RCC 7860 (cell line): ENCODE measurements at places on chromosomes 5 and 9.
A peak's percentile ranks its signal among the peaks of the same experiment; 100 is the strongest.

- no peak for DNase-seq
Measured at GRCh38 chr9:125399165-125399564, 137.5 kb downstream of the GAPVD1 start.

DNA sequence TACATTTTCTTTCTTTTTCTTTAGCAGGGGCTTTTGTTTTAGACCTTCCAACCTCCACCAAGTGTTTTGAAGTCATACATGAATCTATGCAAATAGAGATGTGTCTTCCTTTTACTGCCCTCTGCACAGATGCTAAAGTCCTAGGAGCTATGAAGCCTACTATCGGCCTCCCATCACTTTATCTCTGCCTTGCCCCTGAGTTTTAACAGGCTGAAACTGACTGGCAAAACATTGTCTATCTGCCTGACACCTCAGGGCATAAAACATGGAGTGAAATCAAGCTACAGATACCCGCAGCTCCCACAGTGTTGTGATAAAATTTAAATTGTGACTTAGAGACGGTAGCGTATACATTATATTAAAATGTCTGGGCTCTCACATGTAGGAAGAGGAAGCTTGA is 604.6 kb upstream of the C9orf72 start:
- DNase-seq: no peak

DNA sequence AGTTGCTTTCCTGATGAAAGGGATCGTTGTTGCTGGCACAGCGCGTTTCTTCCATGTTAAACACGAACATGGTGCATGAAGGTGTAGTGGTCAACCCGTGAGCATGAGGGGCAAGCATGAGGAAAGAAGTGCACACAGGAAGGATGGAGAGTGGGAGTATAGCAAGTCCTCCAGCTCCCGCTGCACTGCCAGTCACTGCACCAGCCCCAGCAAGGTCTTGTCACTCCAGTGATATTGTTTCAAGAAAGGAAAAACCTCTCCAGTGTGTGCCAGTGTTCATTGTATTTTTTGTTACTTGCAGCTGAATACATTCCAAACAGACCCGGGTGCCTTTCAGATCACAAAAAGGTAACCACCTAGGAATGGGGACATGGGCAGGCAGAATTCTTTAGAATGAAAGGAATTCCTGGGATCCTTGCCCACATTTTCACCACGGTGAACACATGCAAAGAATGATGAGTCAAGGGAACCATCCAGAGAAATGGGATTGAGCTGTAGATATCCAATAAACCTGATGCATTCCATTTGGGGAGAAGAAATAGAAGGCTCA is 186.3 kb downstream of the AOPEP start:
- DNase-seq: peak; percentile 95

- no peak for DNase-seq
Measured at GRCh38 chr5:122699201-122699600, 75.7 kb upstream of the SNX2 start.

DNA sequence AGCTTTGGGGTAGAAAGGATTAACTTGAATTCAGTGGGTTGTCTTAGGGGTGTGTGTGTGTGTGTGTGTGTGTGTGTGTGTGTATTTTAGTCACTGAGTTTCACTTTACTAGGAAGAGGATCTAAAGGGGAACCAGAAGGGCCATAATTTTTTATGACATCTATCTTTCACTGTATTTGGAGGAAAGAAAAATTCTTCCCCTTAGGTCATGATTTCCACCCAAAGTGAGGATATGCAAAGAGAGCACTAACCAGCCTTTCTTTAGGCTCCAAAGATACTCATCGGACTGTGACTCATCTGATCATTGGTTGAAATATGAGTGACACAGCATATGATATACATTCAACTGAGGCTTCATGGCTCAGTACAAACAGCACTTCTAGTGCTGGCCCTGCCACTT is 75.2 kb upstream of the RASGRF2 start:
- no peak for DNase-seq

DNA sequence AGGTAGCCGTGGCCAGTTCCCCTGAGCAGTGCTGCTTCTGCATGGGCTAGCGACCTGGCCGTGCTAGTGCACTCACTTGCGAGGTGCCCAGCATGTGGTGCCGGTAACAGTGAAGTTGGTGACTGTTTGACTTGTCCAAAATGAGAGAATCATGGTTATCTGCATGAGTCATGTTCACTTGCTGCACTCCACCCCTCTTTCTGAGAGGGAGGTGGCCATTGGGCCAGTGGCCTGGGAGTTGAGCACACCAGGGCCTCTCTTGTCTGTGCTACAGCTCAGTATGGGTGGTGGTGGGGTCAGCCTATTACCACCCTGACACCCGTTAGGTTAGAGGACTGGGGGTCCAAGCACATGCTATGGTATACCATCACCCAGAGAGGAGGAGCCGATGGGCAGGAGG is 55.4 kb upstream of the GARNL3 start:
- DNase-seq: peak; percentile 17

- DNase-seq: no peak
Measured at GRCh38 chr5:126027652-126028051, 395.6 kb upstream of the GRAMD2B start.

DNA sequence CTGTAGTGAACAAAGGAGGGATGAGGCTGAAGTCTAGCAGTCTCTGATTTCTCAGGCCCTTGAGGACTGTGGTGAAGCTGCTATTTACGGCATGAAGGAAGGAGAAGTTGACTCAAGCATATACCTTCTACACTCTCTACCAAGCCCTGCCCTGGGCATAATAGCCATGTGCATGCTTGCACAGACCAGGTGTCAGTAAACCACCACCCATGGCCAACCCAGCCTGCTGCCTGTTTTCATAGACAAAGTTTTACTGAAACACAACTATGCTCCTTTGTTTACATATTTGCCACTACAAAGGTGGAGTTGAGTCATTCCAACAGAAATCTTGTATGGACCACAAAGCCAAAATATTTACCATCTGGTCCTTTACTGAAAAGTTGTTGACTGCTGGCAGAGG is 126.9 kb downstream of the PAPPA start:
- DNase-seq: no peak

- DNase-seq: no peak
Measured at GRCh38 chr9:105693435-105694189, 729 bp upstream of the TMEM38B start.

DNA sequence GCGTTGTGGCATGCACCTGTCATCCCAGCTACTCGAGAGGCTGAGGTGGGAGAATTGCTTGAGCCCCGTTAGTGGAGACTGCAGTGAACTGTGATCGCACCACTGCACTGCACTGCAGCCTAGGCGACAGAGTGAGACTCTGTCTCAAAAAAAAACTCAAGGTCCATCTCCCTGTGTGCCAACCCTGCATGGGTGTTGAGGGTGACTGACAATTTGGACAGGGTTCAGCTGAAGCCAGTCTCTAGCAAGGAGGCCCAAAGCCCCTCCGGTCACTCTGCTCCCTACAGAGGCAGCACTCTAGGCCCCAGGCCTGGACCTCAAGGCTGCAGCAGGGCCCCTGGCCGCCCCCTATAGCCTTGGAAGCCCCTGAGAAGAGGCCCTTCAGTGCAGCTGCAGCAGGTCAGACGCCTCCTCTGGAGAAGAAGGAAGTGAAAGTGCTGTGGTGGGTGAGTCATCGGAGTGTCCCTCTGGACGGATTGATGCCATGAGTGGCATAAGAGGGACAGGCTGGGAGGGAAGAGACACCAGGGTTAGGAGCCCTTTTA is 39.2 kb upstream of the NEK6 start:
- peak; percentile 76 for DNase-seq

DNA sequence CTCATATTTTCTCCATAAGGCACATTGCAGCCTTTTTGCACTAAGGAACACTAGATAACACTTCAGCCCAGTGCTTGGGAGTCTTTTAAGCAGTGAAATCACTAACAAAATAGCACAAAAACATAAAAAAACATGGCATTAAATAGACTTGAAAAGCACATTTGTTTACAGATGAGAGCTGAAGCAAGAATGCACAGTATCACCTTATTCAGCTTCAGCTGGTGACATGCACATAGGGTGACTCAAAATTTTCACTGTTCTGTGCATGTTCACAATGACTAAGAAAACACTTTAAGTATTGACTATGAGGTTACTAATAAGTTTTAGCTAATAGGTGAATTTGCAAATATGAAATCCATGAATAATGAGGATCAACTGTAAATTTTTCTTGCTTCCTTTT is 293.9 kb upstream of the TARS1 start:
- no peak for DNase-seq

DNA sequence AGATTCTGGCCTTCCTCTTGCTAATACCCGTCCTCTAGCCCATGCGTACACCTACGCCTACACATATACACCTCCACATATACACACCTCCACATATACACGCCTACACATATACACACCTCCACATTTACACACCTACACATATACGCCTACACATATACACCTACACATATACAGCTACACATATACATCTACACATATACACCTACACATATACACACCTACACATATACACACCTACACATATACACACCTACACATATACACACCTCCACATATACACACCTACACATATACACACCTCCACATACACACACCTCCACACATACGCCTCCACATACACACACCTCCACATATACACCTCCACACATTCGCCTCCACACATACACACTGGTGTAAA is 27.2 kb downstream of the AK3 start:
- DNase-seq: no peak

DNA sequence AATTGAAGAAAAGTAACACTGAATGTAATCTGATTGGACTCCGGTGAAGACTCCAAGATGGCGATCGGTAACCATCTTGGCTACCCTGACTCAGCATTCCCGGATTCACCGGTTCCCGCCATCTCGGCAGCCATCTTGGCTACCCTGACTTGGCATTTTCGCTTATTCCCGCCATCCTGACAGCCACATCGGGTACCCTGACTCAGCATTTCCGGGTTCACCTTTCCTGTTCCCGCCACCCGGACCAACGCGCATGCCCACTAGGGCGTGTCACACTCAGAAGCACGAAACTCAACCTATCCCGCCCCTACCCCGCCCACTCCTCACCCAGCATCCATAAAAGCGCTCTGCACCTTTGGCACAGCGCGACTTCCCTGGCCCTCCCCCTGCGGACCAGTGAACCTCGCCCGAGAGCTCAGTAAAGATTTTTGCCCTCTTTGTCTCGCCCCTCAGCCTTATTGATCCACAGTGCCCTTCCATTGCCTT is 17.2 kb downstream of the SPTLC1 start:
- DNase-seq: no peak

DNA sequence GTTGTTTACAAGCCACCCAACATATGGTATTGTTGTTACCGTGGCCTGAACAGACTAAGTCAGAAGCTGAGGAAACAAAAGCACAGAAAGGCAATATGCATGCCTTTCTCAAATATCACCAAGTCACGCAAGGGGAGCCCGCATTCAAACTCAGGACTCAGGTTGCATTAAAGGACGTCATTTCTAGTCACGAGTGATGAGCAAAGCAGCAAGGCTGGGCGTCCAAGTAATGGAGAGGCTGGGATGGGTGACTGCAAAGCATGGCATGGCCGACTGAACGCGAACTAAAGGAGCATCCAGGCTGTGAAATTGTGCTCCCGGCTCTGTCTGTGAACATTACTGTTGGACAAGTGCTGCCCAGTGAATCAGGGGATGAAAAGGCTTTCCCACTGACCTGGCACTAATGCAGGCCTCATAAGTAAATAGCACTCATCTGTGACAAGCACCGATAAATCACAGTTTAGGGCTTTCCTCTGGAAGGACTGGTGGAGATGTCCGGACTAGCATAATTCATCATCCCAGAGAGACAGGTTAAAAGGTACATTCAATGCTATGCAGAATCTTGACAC is 202.8 kb downstream of the SPOCK1 start:
- DNase-seq: peak; percentile 90

DNA sequence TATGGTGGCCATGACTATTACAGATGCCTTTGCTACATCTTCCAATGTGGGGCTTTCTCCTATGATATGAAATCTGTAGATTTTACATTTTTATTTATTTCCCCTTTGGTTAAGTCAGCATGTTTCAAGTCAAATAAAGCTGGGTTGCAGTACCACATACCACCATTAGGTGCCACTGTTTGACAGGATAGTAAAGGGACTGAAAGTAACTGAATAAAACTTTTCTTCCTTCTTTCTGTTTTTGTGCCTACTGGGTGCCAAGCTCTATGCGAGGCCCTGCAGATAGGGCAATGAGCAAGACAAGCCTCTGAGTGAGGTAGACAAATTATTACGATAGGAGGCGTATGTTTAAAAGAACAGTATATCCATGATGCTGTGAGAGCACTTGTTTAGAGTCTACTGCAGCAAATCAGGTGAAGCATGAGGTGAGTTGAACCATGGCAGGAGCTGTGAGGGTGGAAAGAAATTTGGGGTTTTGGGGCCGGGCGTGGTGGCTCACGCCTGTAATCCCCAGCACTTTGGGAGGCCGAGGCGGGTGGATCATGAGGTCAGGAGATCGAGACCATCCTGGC is 64.8 kb downstream of the GDNF start:
- DNase-seq: no peak

- DNase-seq: peak; percentile 94
Measured at GRCh38 chr9:104810421-104811339, 46.8 kb downstream of the NIPSNAP3B start.

- DNase-seq: no peak
Measured at GRCh38 chr5:176171171-176171760, 67.0 kb upstream of the SIMC1 start.

DNA sequence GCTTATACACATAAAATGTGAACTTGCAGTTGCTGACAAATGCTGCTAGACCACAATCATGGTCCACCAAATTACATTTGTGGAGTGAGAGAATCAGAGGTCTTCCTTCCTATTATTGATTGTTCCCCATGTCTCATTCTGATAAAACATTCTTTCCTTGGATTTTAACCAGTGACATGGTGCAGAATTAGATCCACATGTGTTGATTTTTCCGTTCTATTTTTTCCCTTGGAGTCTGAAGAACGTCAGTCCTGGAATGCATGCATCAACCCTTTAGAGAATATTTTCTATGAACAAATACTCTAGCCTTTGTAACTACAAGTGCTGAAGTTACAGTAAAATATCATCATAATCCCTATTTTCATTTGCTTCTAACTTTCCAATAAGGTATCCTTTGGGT is 170.7 kb upstream of the SPRY4 start:
- no peak for DNase-seq

GRCh38 chr9:87201351-87201751 is 254.0 kb upstream of the GAS1 start:
- DNase-seq: no peak

GRCh38 chr5:111530298-111530740 is 18.0 kb upstream of the STARD4 start:
- DNase-seq: peak; percentile 91
